ENCODE measurements at places on chromosomes 4 and X.

- no peak for DNase-seq
Observed at GRCh38 chrX:24173115-24173847, 23.8 kb downstream of the ZFX start.

GRCh38 chr4:102825261-102826091, 1.9 kb downstream of the UBE2D3 start:
- DNase-seq: peak; percentile 5

GRCh38 chr4:89070041-89070440, 13.1 kb upstream of the FAM13A start:
- no peak for DNase-seq

DNA sequence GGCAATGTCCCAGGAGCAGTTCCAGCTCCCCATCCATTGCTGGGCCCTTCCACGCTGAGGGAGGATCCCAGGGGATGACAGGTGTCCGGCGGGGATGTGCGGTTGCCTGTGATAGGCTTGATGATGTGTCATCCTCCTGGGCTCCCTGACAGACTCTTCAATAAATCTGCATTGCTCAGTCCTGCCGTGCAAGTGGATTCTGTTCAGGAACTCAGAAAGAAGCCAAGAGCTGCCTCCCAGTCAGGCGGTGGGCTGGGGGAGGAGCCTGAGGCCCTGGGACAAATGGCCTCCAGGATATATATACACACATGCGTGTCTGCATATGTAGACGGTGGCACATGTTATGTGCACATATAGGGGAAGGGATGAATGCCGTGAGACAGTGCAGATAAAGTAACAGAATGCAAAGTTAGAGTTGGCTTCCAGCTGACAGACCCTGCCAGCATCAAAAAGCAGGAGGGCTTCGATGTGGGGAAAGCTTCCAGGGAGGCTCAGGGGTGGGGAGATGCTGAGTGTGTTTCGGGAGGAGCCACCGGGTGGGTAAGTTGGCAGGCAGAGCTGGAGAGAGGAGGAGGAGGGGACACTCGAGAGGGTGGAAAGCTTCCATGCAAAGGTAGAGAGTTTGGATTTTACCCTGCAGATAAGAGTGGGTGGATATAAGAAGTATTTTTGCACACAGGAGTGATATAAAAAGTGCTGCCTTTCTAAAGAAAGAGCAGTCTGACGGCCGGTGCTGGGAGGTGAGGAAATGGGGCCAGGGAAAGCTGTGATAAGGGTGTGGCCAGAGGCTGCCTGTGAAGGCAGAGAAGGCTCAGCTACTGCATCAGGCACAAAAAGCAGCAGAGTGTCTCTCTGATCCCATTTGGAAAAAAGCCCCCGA, 28.5 kb upstream of the CRMP1 start:
- DNase-seq: no peak

- DNase-seq: no peak
Observed at GRCh38 chrX:136783159-136783558, 2.4 kb upstream of the ARHGEF6 start.

DNA sequence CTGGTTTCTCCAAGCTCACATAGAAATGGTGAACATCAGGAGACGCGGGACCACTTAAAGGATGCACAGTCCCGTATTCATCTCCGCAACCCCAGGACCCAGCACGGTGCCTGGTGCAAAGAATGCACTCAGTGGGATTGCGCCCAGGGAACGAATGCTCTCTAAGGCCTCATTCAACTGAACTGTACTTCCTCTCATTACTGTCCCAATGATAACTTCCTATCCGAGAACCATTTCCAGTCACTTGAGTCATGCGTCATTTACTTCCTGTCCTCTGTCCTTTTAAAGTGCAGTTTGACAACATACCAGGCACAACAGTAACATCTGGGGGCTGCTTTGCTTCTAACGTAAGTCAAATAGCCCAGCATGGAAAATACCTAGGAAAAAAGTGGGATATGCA, 75.7 kb downstream of the RBM47 start:
- DNase-seq: no peak

- no peak for DNase-seq
Observed at GRCh38 chr4:160142579-160142978, 1039.7 kb downstream of the RAPGEF2 start.

DNA sequence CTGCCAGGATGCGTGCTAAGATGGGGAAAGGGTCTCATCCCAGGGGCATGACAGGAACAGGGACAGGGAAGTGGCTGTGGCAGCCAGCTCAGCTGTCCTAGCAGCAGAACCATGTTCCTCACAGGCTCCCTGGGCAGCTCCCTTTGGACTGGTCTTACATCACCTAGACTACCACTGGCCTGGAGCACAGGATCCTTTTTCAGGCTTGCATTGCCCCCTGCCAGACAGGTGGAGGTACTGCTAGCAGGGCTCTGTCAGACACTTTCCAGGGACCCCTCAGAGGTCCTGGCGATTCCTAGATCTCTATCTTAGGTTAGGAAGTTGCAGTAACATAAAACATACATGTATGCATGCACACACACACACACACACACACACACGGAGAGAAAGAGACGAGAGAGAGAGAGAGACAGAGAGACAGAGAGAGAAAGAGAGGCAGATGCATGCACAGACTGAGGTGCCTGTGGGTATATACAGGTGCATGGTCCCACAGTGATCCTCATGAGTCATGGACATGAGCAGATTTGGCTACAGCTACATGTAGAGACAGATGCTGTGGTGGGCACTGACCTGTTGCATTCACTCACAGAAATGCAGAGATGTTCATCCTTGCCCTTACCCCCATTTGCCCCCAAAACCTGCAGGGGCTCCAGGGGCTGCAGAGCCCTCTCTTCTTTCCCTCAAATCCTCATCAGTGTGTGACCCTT, 63.6 kb downstream of the STARD8 start:
- DNase-seq: no peak

DNA sequence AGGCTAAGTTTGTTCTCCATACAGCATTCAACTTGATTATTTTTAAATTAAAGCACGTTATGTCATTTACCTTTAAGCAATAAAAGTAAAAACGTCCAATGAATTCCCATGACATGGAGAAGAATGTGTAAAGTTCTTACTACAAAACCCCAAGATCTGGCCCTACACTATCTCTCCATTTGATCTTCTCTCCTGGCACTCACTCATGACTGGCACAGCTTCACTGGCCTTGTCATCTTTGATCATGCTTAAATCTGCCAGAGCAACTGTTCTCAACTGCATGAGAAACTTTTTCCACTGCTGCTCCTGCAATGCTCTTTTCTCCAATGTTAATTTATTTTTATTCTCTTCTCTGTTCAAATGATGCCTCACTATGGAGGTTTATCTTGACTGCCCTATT, 1109.0 kb upstream of the IGFBP7 start:
- DNase-seq: no peak

DNA sequence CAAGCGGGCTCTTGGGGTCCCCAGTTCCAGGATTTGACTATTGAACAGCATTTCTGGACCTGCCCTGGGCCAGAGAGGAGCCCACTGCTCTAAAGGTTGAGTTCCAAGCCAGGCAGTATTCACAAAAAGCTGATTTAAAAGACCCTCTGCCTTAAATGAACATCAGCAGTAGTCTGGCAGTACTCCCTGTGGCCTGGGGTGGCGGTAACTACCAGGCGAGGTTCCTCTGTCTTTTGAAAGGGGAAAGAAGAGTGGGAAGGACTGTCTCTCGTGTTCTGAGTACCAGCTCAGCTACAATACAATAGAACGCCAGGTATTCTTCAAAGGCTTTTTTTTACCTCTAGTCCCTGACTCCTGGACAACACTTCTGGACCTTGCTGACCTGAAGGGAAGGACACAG, 456.4 kb upstream of the TEX13C start:
- DNase-seq: no peak

DNA sequence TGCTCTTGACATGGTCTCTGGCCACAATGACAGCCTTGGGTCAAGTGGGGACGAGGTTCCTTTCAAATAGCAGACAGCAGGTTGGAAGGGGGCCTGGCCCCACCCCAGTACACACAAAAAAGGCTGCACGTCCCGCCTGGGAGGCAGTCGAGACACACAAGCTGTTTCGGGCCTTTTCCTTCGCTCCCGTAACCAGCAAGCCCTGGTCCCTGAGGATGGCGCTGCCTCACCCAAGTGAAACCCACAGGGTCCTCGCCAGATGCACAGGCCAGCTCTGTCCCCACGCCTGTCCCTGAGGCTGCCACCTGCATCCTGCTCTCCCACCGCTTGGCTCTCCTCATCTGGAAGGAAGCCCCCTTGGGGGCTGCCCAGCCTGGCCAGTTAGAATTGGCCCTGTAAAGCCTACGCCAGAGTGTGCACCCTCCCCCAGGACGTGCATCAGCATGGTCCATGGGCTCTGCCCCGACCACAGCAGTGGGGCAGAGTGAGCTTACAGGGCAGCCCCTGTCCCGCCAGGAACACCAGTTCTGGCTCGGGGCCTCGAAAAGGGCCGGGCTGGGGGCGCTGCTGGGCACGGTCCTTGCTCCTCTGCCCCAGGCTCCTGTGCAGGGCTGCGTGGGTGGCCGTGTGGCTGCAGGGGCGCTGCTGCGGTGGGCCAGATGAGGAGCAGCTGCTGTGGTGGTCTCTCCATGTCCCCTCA, 2.0 kb downstream of the CPLX1 start:
- no peak for DNase-seq

DNA sequence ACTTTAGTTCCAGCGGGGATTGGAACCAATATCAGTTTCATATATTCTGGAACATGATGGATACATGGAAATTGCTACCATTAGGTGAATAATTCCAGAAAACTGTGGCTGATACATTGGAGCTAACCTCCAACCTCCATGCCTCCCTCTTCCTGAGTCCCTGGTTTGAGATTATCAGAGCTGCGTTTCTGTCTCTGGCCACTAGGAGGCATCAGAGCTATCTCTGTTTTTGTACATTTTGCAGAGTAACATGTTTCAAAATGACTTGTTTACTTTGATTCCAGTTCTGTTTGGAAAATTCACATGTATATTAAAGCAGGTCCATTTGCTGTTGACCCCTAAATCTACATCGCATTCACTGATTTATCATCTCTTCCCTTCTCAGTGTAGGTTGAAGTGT, 2.4 kb upstream of the RAB40AL start:
- DNase-seq: no peak

- DNase-seq: no peak
Observed at GRCh38 chrX:151830911-151831310, 81.8 kb upstream of the MAGEA4 start.

- DNase-seq: no peak
Observed at GRCh38 chr4:888029-888428, 44.1 kb downstream of the GAK start.

DNA sequence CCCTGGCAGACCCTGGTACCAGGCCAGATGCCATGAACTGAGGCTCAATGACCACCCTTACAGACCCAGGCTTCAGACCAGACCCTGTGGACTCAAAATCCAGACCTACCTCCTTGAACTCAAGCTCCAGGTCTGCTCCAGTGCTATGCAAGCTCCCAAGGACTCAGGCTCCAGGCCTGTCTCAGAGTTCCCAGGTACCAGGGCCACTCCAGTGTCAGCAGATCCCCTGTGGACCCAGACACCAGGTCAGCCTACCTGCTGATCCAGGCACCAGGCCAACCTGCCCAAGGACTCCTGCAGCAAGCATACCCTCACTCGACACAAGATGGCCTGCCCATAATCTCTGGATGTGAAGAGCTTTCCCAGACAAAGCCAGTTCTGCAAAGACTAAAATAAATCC, 44.7 kb upstream of the MAGED4 start:
- no peak for DNase-seq

DNA sequence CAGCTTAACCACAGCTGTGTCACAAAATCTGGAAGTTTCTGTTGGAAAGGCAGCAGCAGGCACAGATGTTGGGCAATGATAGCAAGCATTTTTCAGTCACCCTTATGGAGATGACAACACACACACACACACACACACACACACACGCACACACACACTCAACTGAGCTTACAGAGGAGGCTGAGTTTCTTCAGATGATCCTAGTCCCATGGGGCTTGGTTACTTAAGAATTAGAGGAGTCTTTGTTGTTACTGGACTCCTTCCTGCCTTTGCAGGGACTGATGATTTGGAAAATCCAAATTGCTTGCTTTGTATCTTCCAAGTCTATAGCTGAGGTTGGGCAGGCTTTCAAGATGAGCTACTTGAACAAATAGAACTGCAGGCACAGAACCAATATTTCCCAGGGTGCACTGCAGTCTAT, 740.1 kb upstream of the PITX2 start:
- DNase-seq: no peak

DNA sequence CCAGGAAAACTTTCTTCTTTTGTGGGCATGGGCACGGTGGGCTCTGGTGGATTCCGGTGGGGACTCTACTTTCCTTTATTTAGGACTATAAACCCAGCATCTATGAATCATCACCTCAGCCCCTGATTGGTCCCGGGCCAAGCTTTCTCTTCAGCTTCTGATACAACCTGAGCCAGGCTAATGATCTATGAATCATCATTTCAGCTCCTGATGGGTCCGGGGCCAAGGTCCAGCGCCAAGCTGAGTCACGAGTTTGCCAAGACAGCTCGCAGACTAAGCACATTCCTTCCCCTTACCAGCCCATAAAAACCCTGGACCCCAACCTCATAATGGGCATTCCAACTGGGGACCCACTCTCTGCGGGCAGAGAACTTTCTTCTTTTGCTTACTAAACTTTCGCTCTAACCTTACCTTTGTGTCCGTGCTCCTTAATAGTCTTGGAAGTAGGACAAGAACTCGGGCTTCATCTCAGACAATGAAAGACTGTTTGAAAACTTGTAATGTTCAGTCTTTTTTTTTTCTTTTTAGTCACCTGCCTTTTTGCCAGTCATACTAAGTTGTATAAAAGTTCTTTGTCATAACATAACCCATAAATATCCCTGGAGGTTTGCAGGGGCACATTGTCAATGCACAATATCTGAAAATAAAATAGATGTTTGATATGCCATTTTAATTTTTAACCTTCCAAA, 904.9 kb upstream of the EPHA5 start:
- no peak for DNase-seq

GRCh38 chr4:41655177-41655576, 93.3 kb downstream of the PHOX2B start:
- DNase-seq: no peak

- DNase-seq: no peak
Observed at GRCh38 chrX:38103857-38104812, 97.8 kb downstream of the SYTL5 start.

- DNase-seq: no peak
Observed at GRCh38 chrX:459611-460010, 72.9 kb upstream of the PPP2R3B start.

DNA sequence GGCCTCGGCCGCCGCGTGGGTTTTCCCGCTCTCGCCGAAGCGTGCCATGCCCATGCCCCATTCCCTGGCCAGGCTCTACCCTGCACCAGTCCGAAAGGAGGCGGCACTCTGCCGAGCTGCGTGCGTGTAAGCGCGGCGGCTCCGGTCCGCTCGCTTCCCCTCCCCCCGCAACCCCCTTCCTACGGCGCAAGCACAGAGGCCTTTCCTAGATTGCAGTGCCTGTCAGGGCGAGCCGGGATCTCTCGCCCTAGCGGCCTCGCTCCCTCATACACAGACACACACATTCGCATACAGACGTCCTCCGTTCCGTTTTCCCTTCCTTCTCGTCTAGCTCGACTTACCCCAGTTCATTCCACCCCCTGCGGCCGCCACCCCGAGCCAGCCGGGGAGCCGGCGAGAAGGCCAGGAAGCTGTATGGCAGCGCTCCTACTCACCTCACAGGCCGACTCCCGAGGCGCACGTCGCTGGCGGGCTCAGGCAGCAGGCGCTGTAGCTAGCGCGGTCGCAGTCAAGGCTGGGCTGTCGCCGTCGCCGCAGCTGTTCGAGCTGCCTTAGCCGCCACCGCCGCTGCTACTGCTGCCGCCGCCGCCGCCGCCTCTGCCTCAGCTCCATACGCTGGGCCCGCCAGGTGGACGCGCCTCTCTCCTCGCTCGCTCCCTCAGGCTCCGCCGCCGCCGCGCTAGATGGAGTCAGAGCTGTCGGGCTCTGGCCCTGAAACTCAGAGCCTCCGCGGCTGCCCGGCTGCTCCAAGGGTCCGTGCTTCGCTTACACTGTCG, 615 bp downstream of the NEXMIF start:
- no peak for DNase-seq

All from activated T-helper 9 cell treated with anti-CD3 and anti-CD28 coated beads, Interleukin-2, amount 50 U/mL, for 16 hours (primary cell).